ENCODE measurements at places on chromosomes 5 and 9.

DNA sequence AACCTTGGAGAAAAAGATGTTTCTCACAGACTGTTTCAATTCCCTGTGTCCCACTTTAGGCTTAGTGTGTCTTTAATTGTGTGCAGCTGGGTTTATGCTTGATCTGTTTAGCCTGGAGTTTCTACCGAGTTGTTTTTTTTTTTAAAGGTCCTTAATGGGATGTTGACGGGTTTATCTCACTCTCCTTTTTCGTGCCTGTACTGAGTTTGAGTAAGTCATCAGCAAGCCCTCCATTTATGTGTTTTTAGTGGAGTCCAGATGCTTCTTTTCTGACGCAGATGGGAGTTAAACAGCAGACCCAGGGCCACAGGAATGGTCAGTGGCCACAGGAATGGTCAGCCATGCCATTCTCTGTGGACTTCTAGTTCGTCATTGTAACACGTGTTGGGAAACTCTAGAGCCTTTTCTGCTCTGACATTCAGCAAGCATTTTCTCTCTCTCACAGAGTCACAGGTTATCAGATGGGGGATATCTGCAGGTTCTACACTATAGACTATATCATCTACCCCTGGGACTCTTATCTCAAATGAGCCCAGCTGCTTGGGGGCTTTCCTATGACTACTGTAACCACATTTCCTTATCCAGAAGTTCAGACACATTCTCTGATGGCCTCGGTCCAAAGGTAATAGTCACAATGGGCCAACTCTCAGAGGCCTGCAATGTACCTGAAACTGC is 190.5 kb downstream of the TTLL11 start:
- DNase-seq, result no peak

GRCh38 chr5:89712134-89712700 is 697.3 kb downstream of the CETN3 start:
- DNase-seq, result no peak

DNA sequence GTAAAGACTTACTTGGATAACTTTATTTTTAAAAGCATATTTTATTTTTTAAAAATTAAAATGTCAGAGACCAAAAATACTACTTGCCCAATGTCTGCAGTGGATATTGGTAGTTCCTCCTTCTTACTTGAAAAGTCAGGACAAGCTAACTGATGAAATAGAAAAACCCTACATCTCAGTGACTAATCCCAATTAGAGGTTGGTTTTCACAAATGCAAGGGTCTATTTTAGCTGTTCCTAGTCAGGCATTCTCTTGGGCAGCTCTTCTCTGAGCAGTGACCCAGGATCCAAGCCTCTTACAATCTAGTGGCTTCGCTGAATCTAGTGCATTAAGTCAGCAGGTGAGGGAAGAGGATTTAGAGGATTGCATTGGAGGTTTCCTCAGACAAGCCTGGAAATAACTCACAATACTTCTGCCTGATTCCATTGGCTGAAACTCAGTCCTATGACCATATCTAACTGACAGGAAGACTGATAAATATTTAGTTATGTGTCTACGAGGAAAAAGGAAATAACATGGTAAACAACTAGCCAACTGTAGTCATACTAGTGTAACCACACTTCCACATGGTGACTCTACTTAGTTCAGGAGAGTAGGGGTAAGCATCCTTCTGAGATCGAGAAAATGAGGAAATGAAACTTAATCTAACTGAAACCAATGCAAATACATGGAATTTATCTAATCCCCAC is 34.2 kb upstream of the MIER3 start:
- no peak for DNase-seq

GRCh38 chr5:107011605-107012004 is 659.1 kb downstream of the EFNA5 start:
- DNase-seq, result no peak

- DNase-seq, result no peak
These were observed 1088.6 kb downstream of the MAT2B start for GRCh38 chr5:164593982-164594381.

- DNase-seq, result no peak
These were observed 300.1 kb downstream of the ENC1 start for GRCh38 chr5:74340476-74340875.
